ENCODE measurements at places on chromosomes 5 and 9. TPM values are rescaled to one million over a fixed set of nuclear protein-coding genes. Genes with fewer than 3 reads are reported as not detected.

- no peak for DNase-seq
These were observed 545 bp downstream of the HMGCS1 start for GRCh38 chr5:43312699-43313034.

- no peak for DNase-seq
These were observed 348.2 kb upstream of the CCNG1 start for GRCh38 chr5:163089230-163089629.

DNA sequence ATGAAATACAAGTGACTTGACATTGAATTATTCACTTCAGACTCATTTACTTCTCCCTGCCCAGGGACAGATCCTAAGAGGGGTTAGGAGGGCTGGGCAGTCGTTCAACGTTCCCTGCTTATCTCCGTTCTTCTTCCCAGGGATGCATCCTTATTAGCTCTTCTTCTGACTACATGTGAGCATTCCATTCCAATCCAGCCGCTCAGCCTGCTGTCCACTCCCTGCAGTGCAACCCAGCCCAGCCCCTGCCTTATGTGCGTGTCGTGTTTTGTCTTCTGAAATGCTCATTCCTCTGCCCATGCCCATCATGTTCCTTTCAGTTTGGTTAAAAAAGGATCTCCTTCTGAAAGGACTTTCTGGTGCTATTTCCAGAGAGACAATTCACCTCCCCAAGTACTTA lies 64.7 kb upstream of the PALM2AKAP2 start:
- DNase-seq, result no peak

DNA sequence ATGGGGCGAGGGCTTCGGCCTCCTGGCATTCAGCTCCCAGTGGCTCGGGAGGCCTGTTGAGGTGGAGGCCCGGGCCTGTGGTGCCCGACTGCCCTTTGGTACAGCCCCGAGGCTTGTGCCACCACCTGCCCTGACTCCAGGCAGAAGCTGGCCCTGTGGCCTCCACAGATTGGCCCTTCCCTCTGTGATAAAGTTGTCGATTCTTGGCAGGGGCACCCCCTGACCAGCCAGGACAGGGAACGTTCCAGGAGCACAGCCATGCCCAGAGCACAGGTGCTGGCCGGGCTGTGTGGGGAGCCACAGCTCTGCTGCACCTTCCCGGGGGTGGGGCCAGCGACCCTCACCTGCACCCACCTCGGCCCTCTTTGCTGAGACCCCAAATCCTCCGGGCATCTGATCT lies 32.7 kb downstream of the SLC6A18 start:
- DNase-seq, result no peak

GRCh38 chr9:121222524-121223171 lies 21.0 kb upstream of the RAB14 start:
- DNase-seq, result no peak

DNA sequence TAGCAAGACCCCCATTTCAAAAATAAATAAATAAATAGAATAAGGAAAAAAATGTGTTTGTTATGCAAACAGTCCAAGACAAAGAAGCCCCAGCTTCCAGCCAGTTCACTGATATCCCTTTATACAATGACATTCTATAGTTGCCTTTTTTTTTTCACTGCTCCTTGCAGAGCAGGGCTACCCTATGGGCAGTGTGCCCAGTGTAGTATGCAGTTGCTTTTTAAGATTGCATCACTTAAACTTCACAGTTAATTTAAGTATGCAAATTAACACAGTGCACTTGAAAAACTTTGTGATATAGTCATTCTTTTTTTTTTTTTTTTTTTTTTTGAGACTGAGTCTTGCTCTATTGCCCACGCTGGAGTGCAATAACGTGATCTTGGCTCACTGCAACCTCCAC lies 40.8 kb upstream of the ARRDC3 start:
- DNase-seq, result no peak

GRCh38 chr5:76521240-76521758 lies 101.9 kb downstream of the F2RL2 start:
- no peak for DNase-seq

DNA sequence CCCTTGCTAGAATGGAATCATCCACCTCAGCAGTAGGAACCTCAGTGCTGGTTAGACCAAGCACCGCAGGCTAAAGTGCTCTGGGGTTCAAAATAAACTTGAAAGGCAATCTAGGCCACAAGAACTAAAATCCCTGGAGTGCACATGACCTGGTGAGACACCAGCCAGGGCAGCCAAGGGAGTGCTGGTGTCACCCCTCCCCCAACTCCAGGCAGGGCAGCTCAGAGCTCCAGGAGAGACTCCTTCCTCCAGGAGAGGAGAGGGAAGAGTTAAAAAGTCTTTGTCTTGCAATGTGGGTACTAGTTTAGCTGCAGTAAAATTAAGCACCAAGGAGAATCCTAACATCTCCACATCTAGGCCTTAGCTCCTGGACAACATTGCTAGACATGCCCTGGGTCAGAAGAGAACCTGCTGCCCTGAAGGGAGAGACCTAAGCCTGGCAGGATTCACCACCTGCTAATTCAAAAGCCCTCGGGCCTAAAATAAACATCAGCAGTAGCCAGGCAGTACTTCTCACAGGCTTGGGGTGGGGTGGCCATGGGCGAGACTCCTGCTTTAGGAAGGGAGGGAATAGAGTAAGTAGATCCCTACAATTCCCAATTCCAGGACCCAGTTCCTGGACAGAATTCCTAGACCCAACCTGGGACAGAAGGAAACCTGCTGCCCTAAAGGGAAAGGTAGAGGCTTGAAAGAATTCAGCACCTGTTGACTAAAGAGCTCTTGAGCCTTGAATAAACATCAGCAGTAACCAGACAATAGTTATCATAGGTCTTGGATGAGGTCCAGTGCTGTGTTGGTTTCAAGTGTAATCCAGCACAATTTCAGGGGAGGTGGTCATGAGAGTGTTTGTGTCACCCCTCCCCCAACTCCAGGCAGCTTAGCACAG lies 25.8 kb downstream of the UGT3A2 start:
- DNase-seq, result no peak

DNA sequence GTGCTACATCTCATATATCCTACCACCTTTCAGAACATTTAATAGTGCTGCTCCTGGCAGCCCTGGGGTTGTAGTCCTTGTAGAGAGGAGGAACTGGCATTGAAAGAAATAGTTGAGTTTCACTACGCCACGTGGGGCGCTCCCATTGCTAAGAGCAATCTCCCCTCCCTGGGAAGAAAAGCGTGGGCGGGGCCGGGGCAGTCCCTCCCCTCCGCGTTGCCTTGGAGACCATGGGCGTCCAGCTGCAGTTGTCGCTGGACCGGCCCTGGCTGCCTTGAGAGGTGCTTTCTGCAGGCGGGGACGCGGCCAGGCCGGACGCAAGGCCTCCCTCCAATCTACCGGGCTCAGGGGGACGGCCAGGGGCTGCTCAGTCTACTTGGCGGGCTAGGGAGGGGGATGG lies 368 bp upstream of the CCDC180 start:
- DNase-seq, result peak; percentile 73

- no peak for DNase-seq
These were observed 63.2 kb downstream of the SERINC5 start for GRCh38 chr5:80192507-80193241.

GRCh38 chr9:69215774-69216485 lies 41.9 kb downstream of the TJP2 start:
- DNase-seq, result no peak

BTNL8 gene
- total RNA-seq, result 0.16 TPM

OR1J2 gene
- total RNA-seq, result not detected

AJM1 gene
- 1.1 TPM for total RNA-seq

FRMD3 gene
- total RNA-seq, result 6.3 TPM
